ENCODE measurements at places on chromosomes 2 and 18. TPM values are rescaled to one million over a fixed set of nuclear protein-coding genes. Genes with fewer than 3 reads are reported as not detected.

TXNDC2 gene
- not detected for total RNA-seq

SLC11A1 gene
- not detected for total RNA-seq

PIKFYVE gene
- total RNA-seq: 27.3 TPM

ARHGEF4 gene
- total RNA-seq: 3.9 TPM

RESP18 gene
- total RNA-seq: not detected

Data from SJSA1 (cell line).